Hindlimb muscle (tissue), 1 donor: ENCODE measurements at places on chromosomes 6 and 20. TPM values are rescaled to one million over a fixed set of nuclear protein-coding genes. Genes with fewer than 3 reads are reported as not detected.

PRDM13 gene
- not detected for polyA plus RNA-seq

DNA sequence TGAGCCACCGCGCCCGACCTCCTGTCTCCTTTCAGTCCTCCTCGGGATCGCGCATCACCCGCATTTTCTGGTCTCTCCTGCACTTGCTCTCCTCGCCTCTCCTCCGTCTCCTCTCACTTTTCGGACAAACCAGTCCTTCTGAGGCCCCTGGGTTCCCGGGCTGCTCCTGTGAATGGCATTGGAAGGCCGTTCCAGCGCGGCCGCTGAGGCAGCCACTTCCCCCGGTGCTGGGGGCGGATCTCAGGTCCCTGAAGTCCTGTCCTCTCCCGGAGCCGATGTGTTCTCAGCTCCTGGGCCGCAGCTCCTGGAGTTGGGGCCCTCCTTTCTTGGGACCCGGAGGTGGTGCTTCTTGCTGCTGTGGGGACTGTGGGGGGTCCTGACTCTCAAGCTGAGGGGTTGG lies 803 bp downstream of the MICB start:
- DNase-seq = no peak

DNA sequence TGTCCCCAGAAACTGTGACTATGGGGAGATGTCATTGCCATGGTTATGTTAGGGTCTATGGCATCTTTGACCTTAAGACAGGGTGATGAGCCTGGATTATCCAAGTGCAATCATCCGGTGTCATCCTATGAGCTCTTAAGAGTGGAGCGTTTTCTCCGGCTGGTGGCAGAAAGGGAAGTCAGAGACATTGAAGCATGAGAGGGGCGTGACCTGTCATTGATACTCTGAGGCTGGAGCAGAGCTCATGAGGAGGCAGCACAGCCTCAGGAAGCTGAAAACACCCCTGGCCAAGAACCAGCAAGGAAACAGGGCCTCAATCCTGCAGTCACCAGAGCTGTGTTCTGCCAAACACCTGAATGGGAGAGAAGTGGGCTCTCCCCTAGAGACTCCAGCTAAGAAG lies 59.6 kb downstream of the ANKRD60 start:
- no peak for DNase-seq

DNA sequence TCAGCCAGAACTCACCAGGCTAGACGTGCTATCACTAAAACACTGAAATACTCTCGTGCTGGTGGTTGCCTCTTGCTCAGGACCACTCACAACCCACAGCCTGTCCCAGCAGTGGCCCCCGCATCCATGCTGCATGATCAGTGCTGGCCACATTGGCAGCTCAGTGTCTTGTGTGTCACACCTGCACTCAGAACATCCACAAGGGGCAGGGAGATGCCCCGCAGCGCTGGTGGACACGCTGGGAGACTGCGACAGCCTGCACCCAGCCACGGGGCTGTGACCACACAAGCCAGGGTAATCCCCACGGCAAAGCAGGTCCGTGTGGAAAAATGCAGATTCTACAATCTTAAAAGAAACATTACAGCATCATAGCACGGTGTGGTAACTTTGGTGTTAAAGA lies 23.9 kb upstream of the APMAP start:
- DNase-seq = no peak

GRCh38 chr20:23090147-23090546 lies 4.0 kb upstream of the CD93 start:
- no peak for DNase-seq
